ENCODE measurements at places on chromosomes 7 and 10.
A peak's percentile ranks its signal among the peaks of the same experiment; 100 is the strongest.

DNA sequence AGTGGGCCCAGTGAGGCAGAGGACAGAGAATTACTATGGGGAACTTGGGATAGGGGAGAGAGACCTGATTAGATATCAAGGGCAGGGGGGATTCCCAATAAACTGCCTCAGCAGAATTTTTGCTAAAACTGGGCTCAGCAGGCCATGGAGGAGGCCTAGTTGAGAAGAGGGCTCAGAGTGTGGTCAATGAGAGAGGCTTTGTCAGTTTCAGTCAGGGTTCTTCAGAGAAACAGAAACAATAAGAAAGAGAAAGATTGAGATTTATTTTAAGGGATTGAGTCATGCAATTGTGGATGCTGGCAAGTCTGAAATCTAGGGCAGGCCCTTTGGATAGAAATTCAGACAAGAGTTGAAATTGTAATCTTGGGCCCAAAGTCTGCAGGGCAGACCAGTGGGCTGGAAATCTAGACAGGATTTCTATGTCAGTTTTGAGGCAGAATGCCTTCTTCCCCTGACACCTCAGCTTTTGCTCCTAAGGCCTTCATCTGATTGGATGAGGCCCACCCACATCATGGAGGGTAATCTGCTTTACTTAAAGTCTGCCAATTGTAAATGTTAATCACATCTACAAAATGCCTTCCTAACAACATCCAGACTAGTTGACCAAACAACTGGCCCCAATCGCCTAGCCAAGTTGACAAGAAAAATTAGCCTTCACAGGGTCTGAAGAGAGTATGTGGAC lies 33.5 kb upstream of the CCSER2 start:
- DNase-seq: no peak

GRCh38 chr7:120170834-120171233 lies 102.1 kb upstream of the KCND2 start:
- no peak for DNase-seq

- DNase-seq: no peak
These were observed 242.2 kb upstream of the GRB10 start for GRCh38 chr7:51024867-51025266.

- no peak for DNase-seq
These were observed 187.0 kb upstream of the GHITM start for GRCh38 chr10:83952314-83952713.

- no peak for DNase-seq
These were observed 82.3 kb downstream of the MAD1L1 start for GRCh38 chr7:2150445-2150815.

GRCh38 chr10:13820119-13820963 lies 233.6 kb downstream of the PRPF18 start:
- DNase-seq: no peak

DNA sequence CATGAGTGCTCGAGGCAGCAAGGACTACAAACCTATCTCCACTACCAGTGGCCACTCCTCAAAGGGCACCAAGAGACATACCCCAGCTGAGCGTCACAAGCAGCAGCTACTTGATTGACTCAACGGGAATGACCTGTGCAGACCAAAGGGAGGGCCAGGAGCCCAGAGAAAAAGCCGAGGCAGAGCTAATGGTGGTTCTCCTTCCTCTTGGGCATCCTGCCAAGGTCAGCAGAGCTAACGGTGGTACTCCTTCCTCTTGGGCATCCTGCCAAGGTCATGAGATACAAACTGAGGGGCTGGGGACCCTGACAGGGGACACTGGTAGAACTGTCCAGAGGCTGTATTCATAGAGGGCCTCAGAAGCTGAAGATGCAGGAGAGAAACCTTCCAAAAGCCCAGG lies 60.4 kb downstream of the FAM53B start:
- no peak for DNase-seq

GRCh38 chr7:140771826-140772225 lies 75.3 kb downstream of the NDUFB2 start:
- DNase-seq: no peak

- no peak for DNase-seq
These were observed 24.9 kb downstream of the CALD1 start for GRCh38 chr7:134804351-134804750.

GRCh38 chr10:110208614-110209453 lies 1.4 kb downstream of the MXI1 start:
- DNase-seq: peak; percentile 39

DNA sequence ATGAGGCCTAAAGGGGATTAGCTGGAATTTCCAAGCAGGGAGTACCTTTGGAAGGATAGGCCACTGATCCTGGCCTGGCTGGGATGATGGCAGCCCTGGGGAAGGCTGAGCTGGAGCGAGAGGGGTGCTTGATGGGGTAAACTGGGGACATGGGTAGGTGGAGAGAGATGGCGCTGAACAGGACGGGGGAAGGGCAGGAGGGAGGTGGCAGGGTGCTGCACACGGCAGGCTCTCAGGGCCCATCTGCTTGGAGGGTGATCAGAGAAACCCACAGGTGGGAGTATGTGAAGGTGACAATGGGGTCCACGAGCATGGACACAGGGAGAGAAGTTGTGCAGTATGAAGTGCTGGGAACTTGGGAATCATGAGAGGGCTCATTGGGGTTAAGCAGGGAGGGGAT lies 10.3 kb downstream of the MAT1A start:
- DNase-seq: no peak

DNA sequence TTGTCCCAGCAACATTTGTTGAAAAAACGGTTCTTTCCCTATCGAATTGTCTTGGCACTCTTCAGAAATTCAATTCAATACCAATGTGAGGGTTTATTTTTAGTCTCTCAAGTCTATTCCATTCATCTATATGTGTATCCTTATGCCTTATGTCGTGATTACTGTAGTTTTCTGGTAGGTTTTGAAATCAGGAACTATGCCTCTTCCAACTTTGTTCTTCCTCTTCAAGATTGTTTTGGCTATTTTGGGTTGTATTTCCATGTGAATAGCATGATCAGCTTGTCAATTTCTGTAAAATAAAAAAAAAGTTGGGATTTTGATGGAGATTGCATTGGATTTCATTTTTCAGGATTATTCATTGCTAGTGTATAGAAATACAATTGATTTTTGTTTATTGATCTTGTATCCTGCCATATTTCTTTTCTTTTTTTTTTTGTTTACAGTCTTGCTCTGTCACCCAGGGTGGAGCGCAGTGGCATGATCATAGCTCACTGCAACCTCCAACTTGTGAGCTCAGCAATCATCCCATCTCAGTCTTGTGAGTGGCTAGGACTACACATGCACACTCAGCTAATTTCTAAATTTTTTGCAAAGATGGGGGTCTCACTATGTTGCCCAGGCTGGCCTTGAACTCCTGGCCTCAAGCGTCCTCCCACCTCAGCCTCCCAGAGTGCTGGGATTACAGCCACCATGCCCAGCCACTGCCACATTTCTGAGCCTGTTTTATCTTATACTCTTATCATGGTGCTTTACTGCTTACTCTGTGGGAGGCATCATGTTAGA lies 46.2 kb upstream of the MKLN1 start:
- DNase-seq: no peak

DNA sequence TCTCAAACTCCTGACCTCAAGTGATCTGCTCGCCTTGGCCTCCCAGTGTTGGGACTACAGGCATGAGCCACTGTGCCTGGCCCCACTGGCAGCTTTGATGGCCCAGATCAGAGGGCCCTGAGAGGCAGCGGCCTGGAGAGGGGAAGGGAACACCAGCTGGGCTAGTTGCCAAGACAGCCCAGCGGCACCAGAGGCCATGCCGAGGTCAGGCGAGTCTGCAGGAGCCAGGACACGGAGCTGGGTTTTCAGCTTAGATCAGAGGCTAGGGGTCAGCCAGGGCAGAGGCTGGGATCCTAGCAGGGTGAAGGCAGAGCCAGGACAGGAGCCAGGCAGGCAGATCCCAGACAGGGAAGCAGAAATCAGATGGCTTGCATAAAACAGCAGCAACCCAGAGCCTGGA lies 92.9 kb downstream of the MYL10 start:
- no peak for DNase-seq

DNA sequence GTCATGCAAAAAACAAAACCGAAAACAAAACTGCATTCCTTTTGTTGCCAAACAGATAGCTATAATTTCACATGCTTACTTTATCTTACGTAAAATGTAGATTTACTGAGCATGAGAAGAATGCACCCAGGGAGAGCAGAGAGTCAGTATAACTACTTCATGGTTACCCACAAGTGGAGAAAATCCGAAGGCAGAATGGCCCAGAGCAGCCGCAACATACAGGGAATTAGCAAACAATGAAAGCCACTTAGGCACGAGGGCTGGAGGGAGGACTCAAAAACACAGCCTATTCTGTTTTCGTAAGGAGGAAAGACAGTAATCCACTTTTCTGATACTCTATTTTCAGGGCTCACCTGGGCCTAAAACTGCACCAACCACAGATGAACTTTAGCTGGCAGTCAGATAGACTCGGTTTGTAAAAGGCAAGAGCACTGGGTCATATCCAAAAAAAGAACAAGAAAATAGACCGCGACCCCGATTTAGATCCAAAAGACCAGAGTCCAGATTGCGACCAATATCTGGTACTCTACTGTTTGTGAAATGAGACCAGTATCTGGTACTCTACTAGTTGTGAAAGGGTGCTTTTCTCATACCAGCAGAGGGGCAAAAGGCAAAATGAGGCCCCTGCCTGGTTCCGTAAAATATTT lies 1.3 kb downstream of the ITPRIP start:
- DNase-seq: no peak

DNA sequence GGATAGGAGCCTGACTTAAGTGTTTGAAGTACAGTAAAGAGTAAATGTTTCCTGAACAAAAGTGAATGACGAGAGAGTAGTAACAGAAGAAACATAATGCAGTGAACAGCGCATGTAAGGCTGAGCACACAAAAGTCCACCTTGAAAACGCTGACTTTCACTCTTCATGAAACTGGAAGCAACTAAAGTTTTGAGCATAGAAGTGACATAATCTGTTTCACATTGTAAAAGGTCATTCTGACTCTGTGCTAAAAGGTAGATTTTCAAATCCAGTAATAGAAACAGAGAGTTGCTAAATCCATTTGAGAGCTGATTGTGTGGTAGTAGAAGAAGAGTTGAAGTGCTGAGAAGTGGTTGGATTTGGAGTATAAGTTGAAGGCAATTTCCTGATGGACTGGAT lies 1037.0 kb downstream of the CNTNAP2 start:
- DNase-seq: no peak

- DNase-seq: no peak
These were observed 58.0 kb downstream of the GNAT3 start for GRCh38 chr7:80453699-80454340.

- no peak for DNase-seq
These were observed 346.9 kb upstream of the PRKCQ start for GRCh38 chr10:6926971-6927370.

- DNase-seq: peak; percentile 14
These were observed 244.4 kb downstream of the TNS3 start for GRCh38 chr7:47337531-47337930.

- DNase-seq: no peak
These were observed 7.8 kb downstream of the C1GALT1 start for GRCh38 chr7:7190142-7190541.

DNA sequence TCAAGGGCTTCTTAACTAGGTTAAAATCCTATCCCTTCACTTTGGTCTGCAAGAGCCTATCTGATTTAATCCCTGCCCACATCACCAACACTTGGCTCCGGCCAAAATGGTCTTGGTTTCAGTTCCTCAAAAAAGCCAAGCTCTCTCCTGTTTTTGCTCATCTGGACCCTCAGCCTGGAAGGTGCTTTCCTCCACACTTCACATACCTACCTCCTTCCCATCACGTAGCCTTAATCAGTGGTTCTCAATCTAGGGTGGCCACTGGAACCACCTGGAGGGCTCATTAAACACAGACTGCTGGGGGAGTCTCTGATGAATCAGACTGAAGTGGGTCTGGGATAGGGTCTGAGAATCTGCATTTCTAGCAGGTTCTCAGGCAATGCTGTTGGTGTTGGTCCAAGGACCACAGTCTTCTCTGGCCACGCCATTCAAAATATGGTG lies 227.0 kb upstream of the AOAH start:
- DNase-seq: no peak

DNA sequence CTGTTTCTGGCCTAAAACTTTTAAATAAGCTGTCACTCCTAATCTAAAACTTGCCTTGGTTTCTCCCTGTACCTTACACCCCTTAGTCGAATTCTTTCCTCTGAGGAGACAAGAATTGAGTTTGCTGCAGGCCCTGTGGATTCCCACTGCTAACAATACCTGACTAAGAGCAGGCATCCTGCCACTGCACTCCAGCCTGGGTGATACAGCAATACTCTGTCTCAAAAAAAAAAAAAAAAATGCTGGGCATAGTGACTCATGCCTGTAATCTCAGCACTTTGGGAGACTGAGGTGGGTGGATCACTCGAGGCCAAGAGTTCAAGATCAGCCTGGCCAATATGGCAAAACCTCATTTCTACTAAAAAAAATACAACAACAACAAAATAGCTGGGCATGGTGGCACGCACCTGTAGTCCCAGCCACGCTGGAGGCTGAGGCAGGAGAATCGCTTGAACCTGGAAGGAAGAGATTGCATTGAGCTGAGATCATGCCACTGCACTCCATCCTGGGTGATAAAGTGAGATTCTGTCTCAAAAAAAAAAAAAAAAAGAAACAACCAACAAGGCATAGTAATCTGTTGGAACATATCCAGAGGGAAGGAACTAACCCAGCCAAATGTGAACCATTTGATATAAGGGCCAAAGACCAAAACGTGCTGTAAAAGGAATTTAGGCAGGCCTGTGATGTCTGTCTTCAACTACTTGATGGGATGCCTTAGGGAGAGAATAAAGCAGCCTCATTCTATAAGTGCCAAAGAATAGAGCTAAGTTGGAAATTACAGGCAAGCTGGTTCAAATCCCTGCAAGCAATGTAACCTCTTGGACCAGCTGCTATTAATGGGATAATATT lies 732.7 kb upstream of the AUTS2 start:
- no peak for DNase-seq

GRCh38 chr10:86187499-86188239 lies 178.9 kb downstream of the GRID1 start:
- DNase-seq: no peak

DNA sequence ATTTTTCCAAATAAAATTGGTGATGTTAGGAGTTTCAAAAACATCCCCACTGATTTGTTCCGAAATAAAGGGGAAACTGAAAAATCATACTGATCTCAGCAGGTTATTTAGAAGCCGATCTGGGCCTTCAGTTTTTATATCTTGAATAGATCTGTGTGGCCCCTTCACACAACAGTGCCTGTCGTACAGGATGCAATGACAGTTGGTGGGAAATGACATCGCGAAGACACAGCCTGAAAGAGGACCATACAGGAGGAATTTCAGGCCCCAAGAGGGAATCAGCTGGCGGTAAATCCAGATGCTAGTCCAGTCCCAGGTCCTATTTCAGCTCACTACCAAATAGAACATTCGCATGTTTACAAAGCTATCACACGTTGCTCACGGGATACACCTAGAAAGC lies 3.0 kb downstream of the H2BK1 start:
- no peak for DNase-seq

DNA sequence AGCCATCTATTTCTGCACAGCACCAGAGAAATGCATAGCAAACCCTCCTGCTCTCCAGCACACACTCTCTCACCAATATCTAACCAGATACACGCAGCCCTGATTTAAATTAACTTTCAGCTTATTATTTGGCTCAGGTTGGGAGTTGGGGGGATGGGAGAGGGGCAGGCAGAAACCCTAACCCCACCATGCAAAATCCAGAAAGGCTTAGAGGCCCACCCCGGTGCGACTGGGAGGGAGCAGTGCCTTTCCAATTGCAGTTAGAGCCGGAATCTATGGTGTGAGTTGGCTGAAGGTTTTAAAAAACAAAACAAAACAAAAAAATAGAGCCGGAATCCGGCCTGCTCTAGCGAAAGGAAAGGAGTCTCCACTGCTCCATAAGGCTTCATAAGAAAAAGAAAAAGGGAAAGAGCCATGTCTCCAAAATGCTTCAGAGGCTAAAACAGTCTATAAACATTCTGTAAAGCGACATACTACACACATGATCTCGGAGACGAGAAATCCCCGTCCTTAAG lies 2.9 kb downstream of the IGF2BP3 start:
- no peak for DNase-seq

Measured in germinal center (tissue), 1 donor.